ENCODE measurements at places on chromosomes 6 and 20.

- DNase-seq, result peak; percentile 78
Measured at GRCh38 chr6:33886673-33887144, 82.9 kb upstream of the MLN start.

DNA sequence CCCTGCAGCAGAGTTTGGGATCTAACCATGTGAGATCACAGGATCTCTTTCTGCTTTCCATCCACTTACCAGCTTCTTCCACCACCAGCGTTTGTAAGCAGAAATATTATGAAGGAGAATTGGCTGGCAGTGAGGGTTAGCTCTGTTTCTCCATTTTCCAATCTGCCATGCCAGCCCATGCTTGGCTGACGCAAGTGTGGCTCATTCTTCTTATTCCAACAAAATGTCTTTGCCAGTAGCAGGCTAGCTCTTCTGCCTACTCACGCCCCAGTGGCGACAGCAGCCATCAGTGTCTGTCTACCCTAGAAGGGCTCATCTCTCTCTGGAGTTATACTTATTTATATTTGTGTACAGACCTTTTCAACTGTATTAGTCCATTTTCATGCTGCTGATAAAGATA lies 286.2 kb downstream of the FARS2 start:
- DNase-seq, result no peak

- DNase-seq, result peak; percentile 82
Measured at GRCh38 chr6:26187981-26188635, 100.9 kb downstream of the HFE start.

- no peak for DNase-seq
Measured at GRCh38 chr6:156775717-156776116, 1.5 kb upstream of the ARID1B start.

DNA sequence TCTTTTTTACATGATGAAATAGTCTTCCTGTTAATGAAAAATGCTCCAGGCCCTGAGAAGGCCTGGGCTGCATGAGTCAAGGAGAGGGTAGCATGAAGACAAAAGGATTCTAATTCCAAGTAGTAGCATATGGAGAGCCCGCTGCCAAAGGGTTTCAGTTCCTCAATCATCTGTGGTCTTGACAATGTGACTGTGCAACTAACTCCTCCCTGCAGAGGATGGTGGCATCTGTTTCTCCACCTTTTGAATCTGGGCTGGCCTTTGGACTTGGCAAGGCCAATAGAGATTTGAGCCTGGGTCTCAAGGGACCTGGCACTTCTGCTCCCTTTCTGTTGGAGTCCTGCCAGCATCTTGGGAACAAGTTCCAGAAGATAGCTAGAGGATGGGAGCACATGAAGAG lies 35.1 kb upstream of the ANKEF1 start:
- peak; percentile 99 for DNase-seq

GRCh38 chr6:40855168-40855880 lies 183.7 kb downstream of the UNC5CL start:
- DNase-seq, result no peak

DNA sequence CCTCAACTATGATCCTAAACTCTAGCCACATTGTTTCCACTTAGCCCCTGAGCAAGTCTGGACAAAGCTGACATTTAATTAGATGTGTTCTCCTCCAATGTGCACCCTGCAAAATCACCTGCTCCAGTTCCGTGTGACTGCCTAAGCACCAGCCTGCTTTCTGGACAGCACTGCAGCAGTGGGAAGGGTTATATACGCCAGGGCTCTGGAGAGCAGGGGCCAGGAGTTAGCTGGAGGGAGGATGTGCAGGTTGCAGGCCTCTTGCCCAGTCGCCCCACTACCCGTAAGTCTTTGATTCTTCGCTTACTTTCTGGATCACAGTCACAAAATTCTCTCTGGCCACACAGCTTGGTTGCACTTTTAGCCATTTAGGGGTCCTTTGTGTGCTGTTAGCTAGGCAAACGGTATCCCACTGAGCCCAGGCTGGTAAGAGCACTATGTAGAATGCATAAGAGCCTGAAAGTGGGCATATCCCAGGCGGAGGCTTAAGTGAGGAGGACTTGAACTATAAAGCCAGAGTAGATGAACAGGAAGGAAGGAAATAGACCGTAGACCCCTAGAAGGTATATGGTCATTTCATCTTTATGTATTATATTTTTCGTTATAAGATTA lies 10.7 kb upstream of the PLEKHG1 start:
- no peak for DNase-seq

DNA sequence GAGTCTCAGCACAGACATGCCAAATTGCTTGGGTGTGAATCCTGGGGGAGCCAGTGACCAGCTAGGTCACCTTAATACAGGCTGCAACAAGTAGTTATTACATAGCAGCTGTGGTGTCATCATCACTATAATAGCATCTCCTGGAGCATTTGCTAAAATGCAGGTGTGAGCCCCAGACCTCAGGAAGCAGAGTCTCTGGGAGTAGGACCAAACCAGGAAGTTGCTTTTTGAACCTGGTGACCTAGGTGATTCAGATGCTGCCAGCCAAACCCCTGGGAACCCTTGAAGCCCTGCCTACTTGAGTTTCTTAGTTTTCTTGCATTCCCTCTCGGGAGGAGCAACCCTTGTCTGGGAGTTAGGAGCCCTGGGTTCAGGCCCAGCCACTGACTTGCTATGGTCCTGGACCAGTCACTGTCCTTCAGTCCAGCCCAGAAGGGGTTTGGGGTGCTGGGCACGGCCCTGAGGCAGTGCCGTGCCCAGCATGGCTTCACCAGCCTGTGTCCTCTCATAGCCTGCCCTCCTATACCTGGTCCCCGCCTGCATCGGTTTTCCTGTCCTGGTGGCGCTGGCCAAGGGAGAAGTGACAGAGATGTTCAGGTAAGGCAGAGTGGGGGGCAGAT lies 39.3 kb upstream of the ID1 start:
- no peak for DNase-seq

- DNase-seq, result no peak
Measured at GRCh38 chr6:119676961-119677360, 327.4 kb upstream of the MAN1A1 start.

GRCh38 chr6:168599769-168600330 lies 158.9 kb downstream of the SMOC2 start:
- DNase-seq, result no peak

- DNase-seq, result no peak
Measured at GRCh38 chr6:7271205-7271534, 41.8 kb downstream of the SSR1 start.

- DNase-seq, result no peak
Measured at GRCh38 chr6:31446481-31446880, 43.1 kb downstream of the MICA start.

DNA sequence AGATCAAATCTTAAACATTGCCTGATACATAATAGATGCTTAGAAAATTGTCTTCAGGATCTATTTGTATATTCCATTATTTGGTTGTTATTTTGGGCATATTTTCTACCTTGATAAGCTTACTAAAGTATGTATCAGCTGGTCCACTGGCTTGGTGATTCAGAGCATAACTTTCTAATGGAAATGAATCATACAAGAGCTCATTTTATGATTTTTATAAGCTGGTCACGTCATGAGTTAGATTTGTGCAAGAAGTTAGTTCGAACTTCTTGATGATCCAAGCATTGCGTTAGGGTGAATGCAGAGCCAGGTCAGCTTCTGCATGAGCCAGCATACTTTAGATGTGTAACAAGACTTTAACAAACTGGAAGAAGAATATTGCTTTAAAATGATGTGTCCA lies 144.5 kb upstream of the FLRT3 start:
- peak; percentile 1 for DNase-seq

DNA sequence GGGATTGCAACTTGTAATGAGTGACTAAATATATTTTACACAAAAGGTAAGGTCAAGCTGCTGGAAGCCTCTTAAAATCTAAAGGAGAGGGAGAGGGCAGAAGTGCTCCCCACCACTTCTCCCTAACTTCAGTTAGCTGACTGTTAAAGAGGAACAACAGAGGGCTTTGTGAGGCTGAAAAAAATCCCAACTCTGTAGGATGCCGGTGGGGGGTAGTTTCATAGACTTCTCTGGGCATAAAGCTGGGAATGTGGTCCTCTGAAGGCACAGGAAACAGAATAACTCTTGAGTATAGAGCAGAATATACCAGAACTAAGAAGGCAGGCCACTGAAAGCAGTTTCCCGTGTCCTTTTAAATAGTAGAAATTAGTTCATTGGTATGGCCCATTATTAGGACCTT lies 71.6 kb downstream of the KIF6 start:
- no peak for DNase-seq

GRCh38 chr20:13336308-13337089 lies 115.4 kb downstream of the ISM1 start:
- DNase-seq, result no peak

DNA sequence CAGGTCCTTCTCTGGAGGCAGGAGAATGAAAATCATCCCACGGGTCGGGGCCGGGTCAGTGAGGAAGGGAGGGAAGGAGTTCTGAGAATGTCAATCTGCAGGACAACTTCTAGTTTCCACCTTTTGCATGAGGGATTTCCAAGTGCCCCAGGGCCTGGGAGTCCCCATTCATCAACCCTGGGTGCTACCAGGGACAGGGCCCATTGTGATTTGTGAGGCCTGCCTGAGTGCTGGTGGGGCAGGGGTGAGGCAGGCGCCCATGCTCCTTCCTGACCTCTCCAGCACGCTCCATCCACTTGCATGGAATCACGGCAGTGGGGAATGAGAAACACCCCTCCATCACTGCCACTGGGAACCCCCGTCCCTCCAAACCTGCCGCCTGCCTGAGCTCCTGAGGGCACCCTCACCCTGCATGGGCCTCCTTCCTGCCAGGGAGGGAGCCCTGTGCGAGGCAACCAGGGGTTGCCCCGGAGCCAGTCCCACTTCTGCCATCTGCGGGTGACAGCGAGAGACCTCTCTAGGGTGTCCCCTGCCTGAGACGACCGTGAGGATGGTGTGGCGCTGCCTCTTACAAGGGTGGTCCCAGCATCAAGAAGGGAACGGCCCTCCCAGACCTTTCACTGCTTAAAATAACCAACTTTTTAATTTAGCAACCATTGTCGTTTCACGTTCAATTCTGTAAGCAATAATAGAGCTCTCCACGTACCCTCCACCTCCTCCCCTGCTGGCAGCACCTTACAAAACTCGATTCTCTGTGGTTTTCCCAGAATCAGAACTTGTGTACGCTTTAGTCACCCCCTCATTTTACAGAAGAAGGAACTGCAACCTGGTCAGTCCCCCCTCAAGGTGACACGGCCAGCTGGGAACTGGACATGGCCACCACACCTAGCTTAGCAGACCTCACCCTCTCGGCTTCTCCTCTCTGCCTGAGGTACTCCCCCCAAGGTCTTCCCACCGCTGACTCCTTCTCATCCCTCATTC lies 28.6 kb downstream of the PMEPA1 start:
- no peak for DNase-seq

- no peak for DNase-seq
Measured at GRCh38 chr20:50418890-50419642, 91.1 kb upstream of the PTPN1 start.

DNA sequence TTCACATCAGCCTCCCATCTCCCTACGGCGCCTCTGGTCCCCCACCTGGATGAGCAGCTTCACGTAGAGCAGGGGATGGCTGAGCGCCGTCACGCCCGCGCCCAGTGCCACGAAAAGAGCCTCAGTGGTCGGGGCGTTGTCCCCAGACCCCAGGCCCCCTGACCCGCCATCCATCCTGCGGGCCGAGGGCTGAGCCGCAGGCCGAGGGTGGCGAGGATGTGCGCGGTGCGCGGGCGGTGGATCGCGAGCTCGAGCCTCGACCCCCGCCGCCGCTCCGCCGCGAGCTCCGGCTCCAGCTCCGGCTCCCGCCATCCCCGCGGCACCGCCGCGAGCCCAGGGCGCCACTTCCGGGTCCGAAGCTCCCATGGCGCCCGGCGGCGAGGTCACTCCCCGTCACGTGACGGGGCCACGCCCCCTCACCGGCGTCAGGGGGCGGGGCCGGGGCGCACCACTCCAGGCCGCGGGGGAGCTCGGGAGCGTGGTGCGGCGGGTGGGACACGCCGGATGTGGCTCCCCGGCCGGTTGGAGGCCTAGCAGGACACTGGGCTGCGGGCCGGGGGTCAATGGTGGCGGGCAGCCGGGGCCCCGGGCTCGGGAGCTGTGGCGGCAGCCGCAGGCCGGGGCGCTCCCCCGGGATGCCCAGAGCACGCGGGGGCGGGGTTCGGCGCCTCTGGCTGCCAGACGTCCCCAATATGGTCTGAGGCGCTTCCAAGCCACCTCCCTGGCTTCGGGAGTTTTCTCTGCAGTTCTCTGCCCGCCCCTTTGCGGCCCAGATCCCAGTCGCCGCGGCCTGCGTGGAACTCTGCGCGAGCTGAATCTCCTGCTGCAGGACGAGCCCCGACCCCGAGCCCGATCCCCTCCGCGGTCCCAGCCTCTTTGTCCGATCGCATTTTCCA lies at the start of gene MTCH1:
Gene MTCH1 (minus strand): TSS at position 389 of the 896 bp plus-strand sequence. CDS start 23 bp downstream, at position 366.
- peak; percentile 78 for DNase-seq

- no peak for DNase-seq
Measured at GRCh38 chr20:24638591-24639548, 169.4 kb downstream of the SYNDIG1 start.

Measured in MV-4-11 (cell line).